Naive thymus-derived CD8-positive, alpha-beta T cell (primary cell): ENCODE measurements at places on chromosomes 2 and 18.
A peak's percentile ranks its signal among the peaks of the same experiment; 100 is the strongest.

DNA sequence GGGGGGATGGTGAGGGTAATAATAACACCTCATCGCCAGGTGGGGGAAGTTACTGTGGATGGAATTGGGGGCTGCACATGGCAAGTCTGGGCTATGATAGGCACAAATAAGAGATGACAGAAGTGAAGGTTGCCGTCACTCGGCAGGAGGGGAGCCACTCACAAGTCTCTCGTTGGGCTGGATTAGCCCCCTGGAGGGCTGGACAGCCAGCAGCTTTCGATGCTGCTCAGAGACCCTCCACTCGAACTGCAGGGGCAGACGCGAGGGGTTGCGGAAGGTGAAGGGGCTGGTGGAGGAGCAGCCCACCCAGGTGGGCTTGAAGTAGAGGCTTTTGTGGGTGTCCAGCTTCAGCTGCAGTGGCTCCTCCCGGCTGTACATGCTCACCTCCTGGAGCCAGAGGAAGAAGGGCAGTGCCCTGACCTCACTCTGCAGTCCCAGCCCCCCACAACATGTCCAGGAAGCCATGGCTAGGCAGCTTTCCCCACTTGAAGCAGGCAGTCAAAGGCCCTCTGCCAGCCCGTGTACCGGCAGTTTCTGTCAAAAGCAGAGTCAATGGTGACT lies 18.2 kb downstream of the CFAP65 start:
- H3K27me3 ChIP-seq = peaks cover 2% of the 10 kb centered on the region
- H3K4me1 ChIP-seq = no peaks in the 10 kb centered on the region
- no peak overlapping the region for H3K27ac ChIP-seq
- no peaks in the 10 kb centered on the region for H3K36me3 ChIP-seq
- H3K4me3 ChIP-seq = no peak overlapping the region

DNA sequence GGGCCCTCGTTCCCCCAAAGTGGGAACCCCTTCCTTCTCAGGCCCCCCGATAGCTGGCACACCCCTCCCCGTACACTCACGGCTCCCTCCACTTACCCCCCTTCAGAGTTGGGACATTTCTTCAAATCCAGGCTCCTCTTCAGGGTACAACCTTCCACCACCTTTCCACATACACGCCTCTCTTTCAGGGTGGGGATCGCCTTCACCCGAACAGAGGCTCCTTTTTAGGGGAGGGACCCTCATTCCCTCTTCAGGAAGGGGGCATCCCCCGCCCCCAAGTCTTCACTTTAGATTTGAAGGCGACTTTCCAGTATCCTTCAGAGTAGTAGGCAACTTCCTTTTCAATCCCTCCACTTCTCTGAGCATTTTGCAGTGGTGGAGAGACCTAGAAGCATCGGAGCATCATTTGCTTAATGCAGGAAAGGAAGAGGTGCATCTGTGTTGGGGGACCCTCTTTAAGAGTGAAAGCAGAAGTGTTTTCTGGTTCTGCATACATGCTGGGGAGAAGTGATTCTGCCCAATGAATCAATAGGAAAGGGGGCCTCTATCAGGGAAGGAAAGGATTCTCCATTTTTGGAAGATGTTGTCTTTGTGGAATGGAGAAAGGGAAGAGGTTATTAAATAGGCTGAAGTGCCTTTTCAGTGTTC lies 845 bp downstream of the EML4 start:
- peak; percentile 40 for DNase-seq
- H3K4me3 ChIP-seq = no peak overlapping the region
- H3K4me1 ChIP-seq = peaks cover 7% of the 10 kb centered on the region
- no peaks in the 10 kb centered on the region for H3K36me3 ChIP-seq
- no peak overlapping the region for H3K27ac ChIP-seq

- H3K36me3 ChIP-seq = no peaks in the 10 kb centered on the region
- no peak overlapping the region for H3K4me3 ChIP-seq
- no peaks in the 10 kb centered on the region for H3K4me1 ChIP-seq
- no peaks in the 10 kb centered on the region for H3K27me3 ChIP-seq
- no peak for DNase-seq
- no peak overlapping the region for H3K27ac ChIP-seq
These were observed 549.9 kb downstream of the XIRP2 start for GRCh38 chr2:167438206-167438605.

- no peaks in the 10 kb centered on the region for H3K36me3 ChIP-seq
- no peak overlapping the region for H3K4me3 ChIP-seq
- H3K4me1 ChIP-seq = peaks cover 2% of the 10 kb centered on the region
- H3K27me3 ChIP-seq = peaks cover 41% of the 10 kb centered on the region
- no peak for DNase-seq
- H3K27ac ChIP-seq = no peak overlapping the region
These were observed 4.8 kb upstream of the LYPD6B start for GRCh38 chr2:149033716-149034115.

DNA sequence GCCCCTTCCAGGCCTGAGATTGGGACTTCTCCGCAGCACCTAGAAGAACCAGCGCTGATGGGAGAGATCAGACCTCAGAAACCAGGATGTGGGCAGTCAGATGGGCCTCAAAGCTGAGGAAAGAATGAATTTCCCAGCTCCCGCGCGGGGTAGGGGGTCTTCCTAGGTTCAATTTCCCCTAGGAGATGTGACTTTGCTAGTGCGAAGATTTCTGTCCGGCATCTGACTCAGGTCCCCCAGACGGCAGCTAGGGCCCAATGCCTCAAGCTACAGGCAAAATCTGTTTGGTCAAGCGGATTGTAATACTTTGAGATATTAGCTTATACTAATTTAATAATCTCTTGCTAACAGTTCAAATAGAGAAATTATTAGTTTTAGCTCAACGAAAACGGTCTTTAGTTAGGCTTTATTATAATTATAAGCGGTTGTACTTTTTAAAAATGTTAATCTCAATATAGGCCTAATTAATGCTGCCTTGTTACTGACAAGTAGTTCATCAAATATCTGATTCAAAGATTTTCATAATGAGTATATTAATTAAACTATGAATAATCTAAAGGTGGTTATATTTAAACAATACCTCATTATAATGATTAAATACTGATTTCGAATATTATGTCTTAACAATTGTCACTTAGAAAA lies 5.8 kb downstream of the DLX1 start:
- H3K27me3 ChIP-seq = peaks cover 71% of the 10 kb centered on the region
- peak overlapping the region; percentile 24 for H3K4me3 ChIP-seq
- peaks cover 46% of the 10 kb centered on the region for H3K4me1 ChIP-seq
- no peak for DNase-seq
- no peaks in the 10 kb centered on the region for H3K36me3 ChIP-seq
- H3K27ac ChIP-seq = no peak overlapping the region

DNA sequence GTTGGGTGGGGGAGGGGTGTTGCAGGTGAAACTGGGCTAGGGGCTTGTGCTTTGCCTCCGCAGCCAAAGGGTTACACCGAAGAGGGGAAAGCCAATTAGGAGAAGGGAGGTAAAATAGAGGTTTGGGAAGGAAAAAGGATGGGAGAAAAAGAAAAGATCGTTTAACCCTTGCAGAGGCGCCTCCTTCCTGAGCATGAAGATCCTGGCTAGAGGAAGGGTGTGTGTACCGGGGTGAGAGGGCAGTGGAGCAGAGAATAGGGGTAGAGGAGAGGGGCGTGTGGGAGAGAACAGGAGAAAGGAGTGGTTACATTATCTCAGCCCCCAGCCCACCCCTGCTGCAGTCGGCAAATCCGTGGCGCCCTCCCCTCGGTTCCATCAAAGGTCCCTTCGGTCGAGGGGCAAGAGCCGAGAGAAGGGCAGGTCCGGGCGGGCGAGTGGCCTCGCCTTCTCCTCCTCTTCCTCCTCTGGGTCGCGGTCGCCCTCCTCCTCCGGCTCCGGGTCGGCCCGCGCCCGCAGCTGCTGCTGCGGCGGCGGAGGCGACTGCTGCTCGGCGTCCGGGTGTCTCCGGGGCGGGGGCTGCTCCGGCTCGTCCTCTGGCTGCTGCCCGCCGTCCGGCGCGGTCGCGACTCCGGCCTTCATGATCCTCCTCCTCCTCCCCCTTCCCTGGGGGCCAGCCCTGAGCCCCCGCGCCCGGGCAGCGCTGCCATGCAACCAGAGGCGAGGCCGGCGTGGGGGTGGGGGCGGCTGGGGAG lies 1.1 kb downstream of the MARCHF4 start:
- peaks cover 34% of the 10 kb centered on the region for H3K27me3 ChIP-seq
- peaks cover 5% of the 10 kb centered on the region for H3K36me3 ChIP-seq
- no peak overlapping the region for H3K4me3 ChIP-seq
- H3K27ac ChIP-seq = peak overlapping the region; percentile 14
- DNase-seq = no peak
- peaks cover 17% of the 10 kb centered on the region for H3K4me1 ChIP-seq

- peaks cover 83% of the 10 kb centered on the region for H3K4me1 ChIP-seq
- H3K27ac ChIP-seq = peak overlapping the region; percentile 96
- H3K27me3 ChIP-seq = no peaks in the 10 kb centered on the region
- peak overlapping the region; percentile 75 for H3K4me3 ChIP-seq
- no peaks in the 10 kb centered on the region for H3K36me3 ChIP-seq
These were observed 70.0 kb downstream of the ANKRD44 start for GRCh38 chr2:197240421-197241041.

GRCh38 chr2:86592547-86593230 lies 29.4 kb upstream of the CHMP3 start:
- no peak overlapping the region for H3K27ac ChIP-seq
- no peak overlapping the region for H3K4me3 ChIP-seq
- DNase-seq = no peak
- H3K36me3 ChIP-seq = peaks cover 4% of the 10 kb centered on the region

DNA sequence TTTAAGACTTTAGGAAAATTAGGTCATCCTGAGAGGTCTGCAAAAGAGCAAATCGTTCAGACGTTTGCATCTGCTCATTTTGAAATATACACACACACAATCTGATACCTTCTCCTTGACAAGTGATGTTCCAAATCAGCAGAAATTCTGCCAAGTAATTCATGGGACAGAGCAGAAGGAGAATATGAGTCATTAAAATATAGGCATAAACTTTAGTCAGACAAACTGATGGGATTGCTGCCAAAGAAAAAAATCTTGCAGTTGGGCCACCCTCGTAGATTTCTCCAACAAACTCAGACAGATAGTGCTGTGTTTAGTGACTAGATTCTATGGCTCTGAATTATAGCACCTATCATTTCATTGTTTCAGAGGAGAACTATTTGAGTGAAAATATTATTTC lies 336.3 kb downstream of the NYAP2 start:
- no peak overlapping the region for H3K4me3 ChIP-seq
- H3K27me3 ChIP-seq = peaks cover 32% of the 10 kb centered on the region
- H3K36me3 ChIP-seq = no peaks in the 10 kb centered on the region
- no peaks in the 10 kb centered on the region for H3K4me1 ChIP-seq
- H3K27ac ChIP-seq = no peak overlapping the region

DNA sequence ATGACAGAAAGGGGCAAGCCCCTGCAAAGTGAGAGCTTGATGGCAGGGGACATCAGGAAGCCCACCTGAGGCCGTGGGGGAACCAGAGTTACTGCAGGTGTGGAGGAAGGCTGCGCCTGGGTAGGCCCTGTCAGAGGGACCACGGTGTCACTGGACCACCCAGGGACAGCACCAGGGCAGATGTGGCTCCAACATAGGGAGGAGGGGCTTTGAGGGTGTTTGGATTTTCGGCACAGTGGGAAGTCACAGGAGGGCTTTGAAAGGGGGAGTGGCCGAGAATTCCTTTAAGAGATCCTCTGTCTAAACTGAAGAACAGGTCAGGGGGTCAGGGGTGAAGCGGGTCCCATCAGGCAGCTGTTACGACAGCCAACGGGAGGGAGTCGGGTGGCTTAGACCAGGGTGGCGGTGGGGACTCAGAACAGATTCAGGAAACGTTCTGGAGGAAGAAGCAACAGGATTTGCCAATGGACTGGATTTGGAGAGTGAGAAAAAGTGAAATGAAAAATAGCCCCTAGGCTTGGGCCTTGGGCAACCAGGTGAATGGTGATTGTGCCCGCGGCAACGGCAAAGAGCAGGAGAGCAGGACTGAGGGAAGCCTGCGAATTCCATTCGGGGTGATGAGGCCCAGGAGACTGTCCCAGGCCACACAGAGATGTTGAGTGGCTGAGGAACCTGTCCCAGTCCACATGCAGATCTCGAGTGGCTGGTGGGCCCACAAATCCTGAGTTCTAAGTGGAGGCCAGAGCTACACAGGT lies 166.1 kb downstream of the LAMA1 start:
- DNase-seq = no peak
- H3K4me3 ChIP-seq = no peak overlapping the region
- H3K36me3 ChIP-seq = no peaks in the 10 kb centered on the region
- no peak overlapping the region for H3K27ac ChIP-seq
- peaks cover 1% of the 10 kb centered on the region for H3K27me3 ChIP-seq

DNA sequence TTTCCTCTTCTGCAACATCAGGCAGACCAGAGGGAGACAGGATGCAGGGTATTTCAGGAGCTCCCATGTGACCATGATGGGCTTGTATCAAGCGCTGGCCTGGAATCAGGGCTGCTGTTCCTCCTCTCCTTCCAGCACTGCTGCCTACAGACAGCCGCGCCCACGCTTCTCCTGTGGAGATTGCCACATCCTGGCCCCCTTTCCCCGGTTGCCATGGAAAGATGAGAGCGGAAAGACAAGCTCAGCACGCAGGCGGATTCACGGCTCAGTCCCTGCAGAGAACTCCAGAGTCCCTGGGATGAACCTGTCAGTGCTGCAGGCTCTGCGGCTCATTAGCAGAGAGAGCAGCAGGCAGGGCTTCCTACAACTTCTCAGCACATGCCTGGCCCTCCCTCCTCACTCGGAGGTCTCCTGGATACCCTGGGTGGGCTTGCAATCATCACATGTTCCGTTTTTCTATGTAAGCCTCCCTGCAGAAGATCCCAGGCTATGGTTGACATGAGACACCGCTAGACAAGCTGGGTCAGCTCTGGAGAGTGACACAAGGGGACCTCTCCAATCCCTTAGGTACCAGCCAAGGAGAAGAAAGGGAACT lies 497.8 kb upstream of the MYT1L start:
- no peaks in the 10 kb centered on the region for H3K4me1 ChIP-seq
- H3K27ac ChIP-seq = no peak overlapping the region
- H3K36me3 ChIP-seq = no peaks in the 10 kb centered on the region
- no peak overlapping the region for H3K4me3 ChIP-seq

GRCh38 chr2:17594533-17595401 lies 54.3 kb downstream of the VSNL1 start:
- no peak overlapping the region for H3K4me3 ChIP-seq
- H3K27ac ChIP-seq = no peak overlapping the region
- H3K27me3 ChIP-seq = peaks cover 11% of the 10 kb centered on the region
- no peak for DNase-seq
- H3K4me1 ChIP-seq = no peaks in the 10 kb centered on the region
- no peaks in the 10 kb centered on the region for H3K36me3 ChIP-seq

GRCh38 chr2:120999377-121000097 lies 263.9 kb downstream of the GLI2 start:
- H3K4me1 ChIP-seq = no peaks in the 10 kb centered on the region
- peaks cover 9% of the 10 kb centered on the region for H3K27me3 ChIP-seq
- DNase-seq = no peak
- no peak overlapping the region for H3K27ac ChIP-seq
- H3K36me3 ChIP-seq = no peaks in the 10 kb centered on the region

DNA sequence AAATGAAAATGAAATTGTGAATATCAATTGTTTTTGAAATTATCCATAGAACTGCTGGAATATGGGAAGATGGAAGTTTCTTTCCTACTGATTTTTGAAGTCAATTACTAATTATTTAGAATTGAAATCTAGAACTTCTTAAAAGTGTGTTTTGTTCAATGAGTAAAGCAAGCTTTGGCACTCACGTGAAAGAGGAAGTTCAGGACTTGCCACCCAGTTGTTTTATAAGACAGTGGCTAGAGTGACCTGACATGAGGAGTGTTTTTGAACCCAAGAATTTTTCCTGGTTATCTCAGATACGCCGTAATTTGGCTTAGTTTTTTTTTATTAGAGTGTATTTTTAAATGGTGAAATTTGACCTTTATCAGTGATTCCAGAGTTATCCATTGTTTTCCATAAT lies 3.5 kb downstream of the MXD1 start:
- peak overlapping the region; percentile 44 for H3K27ac ChIP-seq
- DNase-seq = no peak
- H3K4me3 ChIP-seq = peak overlapping the region; percentile 19
- peaks cover 34% of the 10 kb centered on the region for H3K4me1 ChIP-seq
